ENCODE measurements at places on chromosomes 3 and 15.
A peak's percentile ranks its signal among the peaks of the same experiment; 100 is the strongest.

GRCh38 chr3:186821429-186822387, 15.4 kb upstream of the RFC4 start:
- DNase-seq: peak; percentile 18

GRCh38 chr3:139301183-139301582, 42.6 kb upstream of the MRPS22 start:
- DNase-seq: no peak

- peak; percentile 14 for DNase-seq
Measured at GRCh38 chr3:87503900-87504498, 227.6 kb upstream of the POU1F1 start.

- DNase-seq: peak; percentile 53
Measured at GRCh38 chr3:184259878-184260723, 1.3 kb downstream of the CAMK2N2 start.

DNA sequence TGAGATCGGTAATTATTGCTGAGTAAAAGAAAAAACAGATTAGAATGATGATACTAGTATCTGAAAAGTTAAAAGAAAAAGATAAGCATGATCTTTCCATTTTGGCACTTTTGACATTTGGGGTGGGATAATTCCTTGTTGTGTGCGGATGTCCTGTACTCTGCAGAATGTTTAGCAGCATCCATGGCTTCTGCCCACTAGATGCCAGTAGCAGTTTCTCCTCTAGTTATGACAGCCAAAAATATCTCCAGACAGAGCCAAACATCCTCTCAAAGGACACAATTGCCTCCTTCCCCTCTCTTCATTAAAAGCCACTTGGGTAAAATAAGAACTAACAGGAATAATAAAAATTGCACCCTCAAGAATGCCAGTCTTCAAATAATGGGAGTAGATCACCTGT, 468.8 kb upstream of the GRM7 start:
- no peak for DNase-seq

DNA sequence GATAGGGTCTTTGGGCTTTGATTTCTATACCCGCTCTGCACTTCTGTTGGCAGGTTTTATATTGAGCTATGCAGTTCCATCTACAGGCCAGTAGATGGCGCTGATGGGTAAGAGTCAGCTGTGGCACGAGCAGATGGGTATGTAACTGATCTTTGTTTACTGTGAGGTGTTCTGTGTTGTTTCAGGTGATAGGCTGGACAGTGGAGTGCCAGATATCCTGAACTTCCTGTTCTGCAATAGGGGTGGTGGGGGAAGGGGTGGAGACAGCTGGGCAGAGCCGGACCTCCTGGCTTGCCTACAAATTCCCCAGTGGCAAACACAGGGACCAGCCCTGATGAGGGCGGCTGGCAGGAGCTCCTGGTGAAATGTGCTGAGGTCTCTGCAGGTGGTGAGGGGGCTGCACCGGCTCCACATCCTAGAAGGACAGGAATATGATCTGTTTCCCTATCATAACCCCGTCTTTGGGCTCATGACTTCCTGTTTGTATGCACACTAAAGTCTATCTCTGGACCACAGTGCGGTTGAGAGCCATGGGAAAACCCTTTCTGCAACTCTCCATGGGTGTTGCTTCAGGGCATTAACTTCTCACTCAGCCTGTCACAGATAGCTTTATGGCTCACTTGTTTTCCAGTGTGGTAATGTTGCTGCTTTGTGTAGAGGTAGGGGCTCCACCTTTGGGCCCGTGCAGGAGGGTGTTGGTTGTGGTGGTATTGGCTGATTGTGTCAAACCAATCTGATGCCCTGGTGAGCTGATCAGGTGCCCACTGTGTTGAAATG, 13.4 kb upstream of the FAM98B start:
- DNase-seq: peak; percentile 64

Data from hindlimb muscle (tissue), 1 donor.